ENCODE measurements at places on chromosomes 1 and 21. TPM values are rescaled to one million over a fixed set of nuclear protein-coding genes. Genes with fewer than 3 reads are reported as not detected.

PTGER3 gene
- 17.7 TPM for total RNA-seq

- DNase-seq, result no peak
These were observed 555.3 kb downstream of the NUF2 start for GRCh38 chr1:163877016-163877415.

GRCh38 chr1:202107801-202108731 is 14.7 kb upstream of the GPR37L1 start:
- DNase-seq, result no peak

- DNase-seq, result no peak
These were observed 356.9 kb downstream of the SIPA1L2 start for GRCh38 chr1:232273011-232273410.

RGSL1 gene
- not detected for total RNA-seq

DNA sequence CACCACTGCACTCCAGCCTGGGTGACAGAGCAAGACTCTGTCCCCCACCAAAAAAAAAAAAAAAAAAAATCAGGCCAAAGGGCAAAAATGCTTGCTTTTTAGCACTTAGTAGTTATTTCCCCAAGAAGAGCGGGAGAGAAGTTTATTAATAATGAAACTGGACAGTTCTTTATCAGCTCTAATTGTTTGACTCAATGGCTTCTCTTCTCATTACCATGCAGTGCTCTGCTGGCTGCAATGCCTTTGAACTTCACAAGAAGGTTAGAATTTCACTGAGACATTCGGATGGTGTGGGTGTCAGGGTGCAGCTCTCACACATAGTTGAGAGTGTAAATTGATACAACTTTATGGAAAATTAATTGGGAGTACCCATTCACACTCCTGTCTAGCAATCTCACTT is 63.7 kb downstream of the EDARADD start:
- no peak for DNase-seq

DNA sequence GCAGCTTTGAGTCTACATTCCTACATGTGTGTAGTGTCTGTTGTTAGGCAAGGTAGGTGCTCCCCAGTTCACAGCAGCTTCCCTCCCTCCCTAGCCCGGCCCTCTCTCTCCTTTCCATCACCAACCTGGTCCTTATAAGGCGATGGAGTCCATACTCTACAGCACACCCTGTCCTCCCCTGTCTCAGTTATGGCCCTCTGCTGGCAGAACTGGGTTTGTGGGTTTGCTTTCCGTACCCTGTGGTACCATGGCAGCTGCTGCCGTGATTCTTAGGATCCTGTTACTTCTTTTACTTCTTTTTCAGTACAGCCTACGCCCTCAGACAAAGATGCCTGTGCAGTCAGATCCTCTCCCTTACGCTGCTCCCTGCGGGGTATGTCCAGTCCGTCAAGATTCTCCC is 31.7 kb downstream of the AK5 start:
- DNase-seq, result no peak

- no peak for DNase-seq
These were observed 3.5 kb downstream of the C1orf116 start for GRCh38 chr1:207028884-207029650.

MATN1 gene
- total RNA-seq, result 0.49 TPM

GRCh38 chr1:109290998-109291397 is 8.1 kb upstream of the PSRC1 start:
- no peak for DNase-seq

- DNase-seq, result no peak
These were observed 19.9 kb downstream of the FOXO6 start for GRCh38 chr1:41380979-41381691.

DNA sequence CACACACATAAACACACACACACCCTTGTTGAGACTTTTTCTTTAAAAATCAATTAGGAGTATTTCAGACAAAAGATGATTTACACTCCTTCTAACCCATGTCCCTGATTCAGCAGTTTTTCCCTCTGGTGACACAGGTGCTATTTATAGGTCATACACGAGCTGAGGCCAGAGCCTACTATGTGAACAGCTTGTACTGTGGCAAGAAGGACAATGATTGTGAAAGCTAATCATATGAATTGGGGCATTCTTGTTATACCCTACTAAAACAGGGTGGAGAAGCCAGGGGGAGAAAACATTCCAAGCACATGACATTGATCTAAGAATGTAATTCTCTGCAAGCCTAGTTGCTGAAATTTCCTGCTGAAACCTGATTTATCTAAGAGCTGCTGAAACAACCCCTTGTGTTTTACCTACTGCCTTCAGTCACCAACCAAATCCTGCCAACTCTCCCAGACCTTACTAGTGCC is 60.3 kb downstream of the XCL1 start:
- no peak for DNase-seq

KCNH1 gene
- 3.9 TPM for total RNA-seq

SF3B4 gene
- 21.6 TPM for total RNA-seq

DNA sequence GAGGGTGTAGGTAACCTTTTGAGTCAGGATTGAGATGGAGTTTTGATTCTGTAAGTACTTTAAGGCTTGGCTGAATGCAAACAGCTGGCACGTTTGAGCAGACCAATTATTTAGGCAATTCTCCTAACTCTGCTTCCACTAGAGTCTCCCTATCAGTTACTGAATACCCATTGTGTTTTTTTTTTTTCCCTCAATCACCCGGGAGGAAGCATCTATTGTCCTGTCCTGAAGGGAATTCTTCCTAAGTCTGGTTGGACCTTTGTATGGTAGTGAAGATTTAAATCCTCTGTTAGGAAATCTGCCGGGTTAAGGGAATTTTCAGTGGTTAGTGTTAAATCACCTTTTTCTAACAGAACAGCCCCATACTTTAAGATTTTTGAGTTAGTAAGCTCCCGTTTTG is 571.2 kb upstream of the USP24 start:
- DNase-seq, result no peak

GRCh38 chr1:46369542-46370213 is 24.4 kb upstream of the FAAH start:
- DNase-seq, result no peak

DNA sequence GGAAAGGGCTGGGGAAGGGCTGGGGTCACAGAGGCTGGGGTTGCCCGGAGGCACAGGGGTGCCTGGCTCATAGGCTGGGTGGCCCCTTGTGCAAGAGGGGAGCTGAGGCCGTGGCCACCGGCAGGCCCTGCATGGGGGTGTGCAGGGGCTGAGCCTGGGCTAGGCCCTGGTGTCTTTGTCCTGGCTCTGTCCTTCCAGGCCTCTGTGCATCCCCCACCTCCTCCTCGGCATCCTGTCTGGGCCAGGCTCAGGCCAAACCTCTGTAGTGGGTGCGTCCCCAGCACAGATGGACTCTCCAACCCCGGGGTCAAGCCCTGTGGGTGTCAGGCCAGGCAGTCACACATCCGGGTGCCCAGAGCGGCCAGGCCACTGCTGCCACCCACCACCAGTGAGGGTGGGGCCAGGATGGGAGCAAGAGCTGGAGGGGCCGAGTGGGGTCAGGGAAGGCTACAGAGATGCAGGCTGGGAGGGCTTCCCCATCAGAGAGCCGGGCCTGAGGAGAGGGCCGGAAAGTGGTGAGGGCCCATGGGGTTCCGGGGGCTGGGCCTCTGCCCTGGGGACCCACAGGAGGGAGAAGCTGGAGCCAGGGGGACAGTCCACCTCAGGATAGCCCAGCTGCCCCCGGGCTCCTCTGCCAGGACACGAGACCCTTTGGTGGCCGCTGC is 19.4 kb downstream of the PANK4 start:
- DNase-seq, result no peak

GRCh38 chr1:117436513-117436912 is 69.3 kb downstream of the MAN1A2 start:
- no peak for DNase-seq

USH2A gene
- under 0.01 TPM for total RNA-seq

DNA sequence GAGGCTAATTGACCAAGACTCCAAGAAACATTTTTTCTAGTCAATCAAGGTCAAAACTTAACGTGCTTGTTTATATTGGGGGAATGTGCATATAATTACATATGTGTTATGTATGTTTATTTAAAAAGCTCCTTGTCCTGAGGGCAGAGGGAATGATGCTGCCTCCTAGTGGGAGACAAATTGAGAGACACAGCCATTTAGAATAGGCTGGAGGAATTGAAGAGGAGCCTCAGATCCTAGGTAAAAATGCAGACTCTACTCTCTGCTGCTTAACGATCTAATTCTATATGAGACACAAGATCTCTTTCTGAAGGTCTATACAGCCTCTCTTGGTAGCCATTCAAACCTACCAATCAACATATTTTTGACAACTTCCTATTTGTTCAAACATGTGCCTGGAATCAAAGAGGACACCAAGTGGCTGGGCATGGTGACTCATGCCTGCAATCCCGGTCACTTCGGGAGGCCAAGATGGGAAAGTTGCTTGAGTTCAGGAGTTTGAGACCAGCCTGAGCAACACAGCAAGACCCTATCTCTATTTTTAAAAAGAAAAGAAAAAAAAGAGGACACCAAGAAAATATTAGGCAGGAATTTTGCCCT is 136.6 kb upstream of the ZNF648 start:
- no peak for DNase-seq

GRCh38 chr21:43884861-43885417 is 19.9 kb downstream of the AGPAT3 start:
- DNase-seq, result no peak

GRCh38 chr1:244056577-244056976 is 5.5 kb downstream of the ZBTB18 start:
- DNase-seq, result no peak

All from vagina (tissue), 2 donors.